ENCODE measurements at places on chromosomes 5 and 9.
A peak's percentile ranks its signal among the peaks of the same experiment; 100 is the strongest.

DNA sequence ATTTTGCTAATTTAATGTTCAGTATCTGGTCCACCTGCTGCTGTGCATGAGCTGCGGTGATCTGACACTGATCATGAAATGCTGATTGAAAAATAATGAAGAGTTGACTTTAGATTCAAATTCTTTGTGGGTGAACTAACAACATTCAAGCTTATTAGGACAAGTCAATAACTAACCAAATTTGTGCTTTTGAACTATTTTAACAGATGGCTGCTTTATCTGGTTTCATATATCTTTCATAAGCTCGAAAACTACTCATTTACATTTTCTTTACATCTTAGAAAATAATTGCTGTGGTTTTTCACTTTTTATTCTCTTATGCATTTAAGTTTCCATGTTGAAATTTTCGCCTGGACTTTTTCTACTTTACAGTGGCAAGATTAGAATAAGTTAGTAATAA lies 274.8 kb upstream of the CCNG1 start:
- DNase-seq: no peak

- DNase-seq: no peak
Observed at GRCh38 chr5:38360323-38361061, 102.1 kb downstream of the EGFLAM start.

- DNase-seq: peak; percentile 83
Observed at GRCh38 chr5:9361835-9362234, 184.0 kb downstream of the SEMA5A start.

DNA sequence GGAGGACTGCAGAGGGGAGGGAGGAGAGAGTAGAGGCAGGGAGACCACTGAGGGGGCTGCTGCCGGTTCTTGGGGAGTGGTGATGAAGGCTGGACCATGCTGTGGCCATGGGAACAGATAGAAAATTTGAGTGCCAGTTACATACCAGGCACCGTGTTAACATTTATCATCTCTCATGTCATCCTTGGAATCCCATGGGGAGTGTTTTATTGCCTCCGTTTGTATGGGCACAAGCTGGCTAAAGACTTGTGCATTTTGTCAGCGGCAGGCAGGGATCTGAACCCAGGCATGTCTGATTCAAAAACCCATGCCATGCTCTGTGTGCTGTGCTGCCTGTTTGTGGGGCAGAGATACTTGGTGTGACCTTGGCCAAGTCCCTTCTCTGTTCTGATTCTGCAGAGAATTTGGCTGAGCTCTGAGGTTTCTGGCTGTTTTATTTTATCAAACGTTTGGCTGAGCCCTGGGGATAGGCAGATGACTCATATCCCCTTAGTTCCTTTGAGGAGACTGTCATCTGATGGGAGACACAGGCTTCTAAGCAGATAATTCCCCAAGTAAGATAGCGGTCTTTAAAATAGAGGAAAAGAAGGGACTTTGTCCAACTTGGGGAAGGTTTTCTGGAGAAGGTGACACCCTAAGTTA lies 22.2 kb downstream of the COL27A1 start:
- no peak for DNase-seq

DNA sequence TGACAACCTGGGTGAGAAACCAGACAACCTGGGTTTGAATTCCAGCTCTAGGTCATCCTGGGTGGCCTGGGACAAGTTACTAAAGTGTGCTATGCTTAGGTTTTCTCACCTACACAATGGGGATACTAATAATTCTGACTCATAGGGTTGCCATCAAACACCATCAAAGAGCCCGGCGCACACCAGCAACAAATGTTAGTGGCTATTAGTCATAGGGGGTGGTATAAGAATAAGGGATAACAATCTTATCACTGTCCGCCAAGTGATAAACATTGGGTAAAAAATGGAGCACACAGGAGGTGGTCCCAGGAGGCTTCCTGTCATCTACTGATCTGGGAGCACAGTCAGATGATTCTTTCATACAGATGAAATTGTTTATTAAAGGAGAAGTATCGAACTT lies 61.4 kb upstream of the AFAP1L1 start:
- DNase-seq: no peak

GRCh38 chr9:37104183-37104889 lies 16.0 kb upstream of the ZCCHC7 start:
- DNase-seq: no peak

GRCh38 chr9:121746866-121747265 lies 95.4 kb downstream of the DAB2IP start:
- DNase-seq: no peak

- no peak for DNase-seq
Observed at GRCh38 chr9:131436865-131437271, 43.0 kb downstream of the PRRC2B start.

- DNase-seq: peak; percentile 42
Observed at GRCh38 chr5:856531-857425, 6.0 kb upstream of the ZDHHC11 start.
